Left ventricle myocardium inferior (tissue), 1 donor: ENCODE measurements at places on chromosomes 11 and 22. TPM values are rescaled to one million over a fixed set of nuclear protein-coding genes. Genes with fewer than 3 reads are reported as not detected.

Gene GVQW3
- total RNA-seq: 1.8 TPM

Gene PICK1
- total RNA-seq: 21.1 TPM

Gene SCO2
- total RNA-seq: not detected

Gene NF2
- 38.5 TPM for total RNA-seq

Gene DBX1
- not detected for total RNA-seq

Gene SERPING1
- total RNA-seq: 94.6 TPM

Gene HMOX1
- total RNA-seq: 4.8 TPM

DNA sequence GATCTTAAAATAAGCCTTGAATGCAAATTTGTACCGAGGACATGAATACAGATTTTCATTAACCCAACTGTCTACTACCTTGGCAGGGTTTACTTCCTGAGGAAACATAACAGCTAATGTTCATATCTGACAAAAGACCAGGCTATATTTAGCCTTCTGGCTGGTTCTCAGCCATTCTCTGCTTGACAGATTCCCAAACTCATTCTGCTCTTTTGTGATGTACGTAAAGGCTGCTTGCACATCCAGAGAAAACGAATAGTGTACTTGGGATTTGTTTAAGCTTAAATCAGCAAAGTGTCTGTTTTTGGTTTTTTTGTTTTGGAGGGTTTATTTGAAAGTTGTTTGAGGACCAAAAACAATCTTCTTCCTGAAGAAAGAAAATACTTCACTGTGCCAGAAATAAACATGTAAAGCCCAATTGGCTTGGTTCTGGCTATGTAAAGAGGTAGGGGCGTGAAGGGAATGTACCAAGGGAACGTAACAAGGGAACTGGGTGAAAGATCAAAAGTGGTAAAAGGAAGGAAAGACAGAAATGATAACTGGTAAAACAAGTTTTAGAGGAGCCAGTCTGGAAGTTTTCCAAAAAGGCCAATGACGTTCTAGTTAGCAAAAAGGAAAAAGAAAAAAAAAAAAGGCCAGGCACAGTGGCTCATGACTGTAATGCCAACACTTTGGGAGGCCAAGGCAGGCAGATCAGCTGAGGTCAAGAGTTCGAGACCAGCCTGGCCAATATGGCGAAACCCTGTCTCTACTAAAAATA lies 21.4 kb upstream of the CRTAM start:
- H3K4me3 ChIP-seq: no peak overlapping the region
- DNase-seq: no peak
- no peaks in the 10 kb centered on the region for H3K36me3 ChIP-seq

DNA sequence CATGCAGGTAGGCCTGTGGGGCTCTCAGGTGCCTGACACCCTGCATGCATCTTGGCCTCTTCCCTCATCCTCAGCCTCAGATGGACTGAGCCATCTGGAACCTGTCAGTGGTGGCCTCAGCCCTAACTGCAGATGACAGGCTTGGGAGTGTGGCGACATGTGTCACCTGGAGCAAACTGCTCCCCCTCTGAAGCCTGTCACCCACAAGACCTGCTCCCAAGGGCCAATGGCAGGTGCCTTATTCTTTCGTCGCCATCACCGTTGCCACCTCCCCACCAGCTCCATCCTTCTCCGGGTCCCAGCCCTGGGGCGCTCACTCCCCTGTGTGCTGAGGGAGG lies 3.6 kb upstream of the SEPTIN5 start:
- no peak for DNase-seq
- H3K36me3 ChIP-seq: no peaks in the 10 kb centered on the region
- H3K27ac ChIP-seq: no peak overlapping the region
- peaks cover 29% of the 10 kb centered on the region for H3K4me1 ChIP-seq
- peaks cover 48% of the 10 kb centered on the region for H3K27me3 ChIP-seq

DNA sequence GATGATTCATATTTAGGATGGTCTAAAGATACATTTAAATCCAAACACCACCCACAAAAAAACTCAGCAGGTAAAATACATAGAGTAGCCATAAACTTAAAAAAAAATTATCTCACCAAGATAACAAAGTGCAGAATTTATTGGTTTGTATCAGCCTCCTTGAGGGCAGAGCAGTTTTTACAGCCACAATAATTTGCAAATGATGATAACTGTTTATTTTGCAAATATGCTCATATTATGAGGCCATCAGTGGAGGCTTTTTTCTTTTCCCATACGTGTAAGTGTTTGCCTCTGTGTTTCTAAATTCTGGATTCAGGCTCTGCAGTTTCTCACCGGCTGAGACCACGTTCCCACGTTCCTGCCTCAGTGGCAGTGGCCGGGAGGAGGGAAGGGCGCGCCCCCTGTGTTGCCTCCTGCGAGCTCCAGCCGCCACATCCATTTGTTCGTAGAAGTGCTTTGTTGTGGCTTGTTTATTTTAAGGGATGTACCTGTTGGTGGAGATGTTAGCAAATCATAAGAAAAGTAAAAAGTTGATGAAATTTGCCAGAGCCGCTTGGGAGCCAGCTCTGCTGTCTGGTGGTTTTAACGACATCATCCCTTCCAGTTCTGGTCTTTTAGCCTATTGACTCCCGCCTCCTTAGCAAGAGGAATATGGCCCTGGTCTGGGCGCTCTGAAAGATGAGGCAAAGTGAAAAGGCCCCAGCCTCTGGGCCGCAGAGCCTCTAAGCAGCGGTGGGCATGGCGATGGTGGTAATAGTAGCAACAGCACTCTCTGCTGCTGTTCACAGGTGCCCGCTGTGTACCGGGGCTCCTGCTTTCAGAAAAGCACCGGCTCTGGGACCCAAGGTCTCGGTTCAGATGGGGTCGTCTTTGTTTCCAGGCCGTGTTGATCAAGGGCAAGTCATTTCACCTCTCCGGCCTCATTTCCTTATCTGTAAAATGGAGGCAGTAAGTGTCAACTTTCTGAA lies 66.7 kb upstream of the PPARA start:
- H3K27ac ChIP-seq: peak overlapping the region; percentile 100
- H3K4me3 ChIP-seq: peak overlapping the region; percentile 96
- DNase-seq: peak; percentile 16
- H3K4me1 ChIP-seq: peaks cover 100% of the 10 kb centered on the region

DNA sequence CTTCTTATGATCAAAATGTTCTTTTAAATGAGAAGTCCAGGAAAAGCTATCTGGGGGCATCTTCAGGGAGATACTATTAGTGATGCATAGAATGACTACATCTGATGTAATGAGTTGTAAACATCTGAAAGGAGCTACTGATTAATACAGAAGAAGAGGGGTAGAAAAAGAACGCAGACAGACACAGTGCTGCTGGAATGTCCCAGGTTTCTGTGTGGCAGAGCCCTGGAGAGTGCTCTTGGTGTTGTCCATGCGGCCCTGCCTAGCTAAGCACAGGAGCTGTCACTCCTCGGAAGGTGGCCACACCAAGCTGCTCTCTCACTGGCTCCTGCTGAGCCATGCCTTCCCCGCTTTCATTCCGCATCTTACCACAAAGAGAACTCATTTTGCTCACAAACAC lies 768.8 kb downstream of the OPCML start:
- H3K4me1 ChIP-seq: no peaks in the 10 kb centered on the region
- H3K27me3 ChIP-seq: peaks cover 22% of the 10 kb centered on the region
- no peak overlapping the region for H3K27ac ChIP-seq
- no peak overlapping the region for H3K4me3 ChIP-seq
- DNase-seq: no peak

DNA sequence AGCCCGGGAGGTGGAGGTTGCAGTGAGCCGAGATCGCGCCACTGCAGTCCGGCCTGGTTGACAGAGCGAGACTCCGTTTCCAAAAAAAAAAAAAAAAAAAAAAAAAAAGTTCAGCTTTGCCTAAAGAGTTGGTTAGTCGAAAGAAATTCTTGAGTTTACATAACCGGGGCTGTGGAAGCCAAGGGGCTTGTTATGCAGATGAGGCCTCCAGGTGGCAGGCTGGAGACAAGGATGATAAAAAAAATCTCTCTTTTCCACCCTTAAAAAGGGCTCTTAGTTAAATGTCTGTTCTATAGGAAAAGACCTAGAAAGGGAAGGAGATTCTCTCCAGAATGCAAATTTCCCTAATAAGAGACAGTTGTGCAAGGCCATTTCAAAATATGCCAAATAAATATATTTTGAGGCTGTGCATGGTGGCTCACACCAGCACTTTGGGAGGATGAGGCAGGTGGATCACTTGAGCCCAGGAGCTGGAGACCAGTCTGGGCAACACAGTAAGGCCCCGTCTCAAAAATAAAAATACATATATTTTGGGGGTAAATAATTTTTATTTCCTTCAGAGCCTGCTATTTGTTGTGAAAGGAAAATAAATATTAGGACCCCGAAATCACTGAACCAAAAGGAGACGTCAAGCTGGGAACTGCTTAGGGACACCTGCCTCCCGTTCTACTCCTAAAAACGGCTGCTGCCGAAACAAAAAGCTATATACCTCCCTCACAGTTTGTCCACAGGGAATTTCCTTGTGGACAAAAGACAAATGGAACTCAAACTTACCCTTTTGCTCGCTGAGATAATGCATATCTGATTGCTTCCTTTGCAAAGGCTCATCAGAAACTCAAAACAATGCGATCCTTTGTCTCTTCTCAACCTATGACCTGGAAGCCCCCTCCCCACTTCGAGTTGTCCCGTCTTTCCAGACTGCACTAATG lies 2.4 kb upstream of the IFITM2 start:
- DNase-seq: peak; percentile 68
- H3K4me3 ChIP-seq: no peak overlapping the region
- peaks cover 52% of the 10 kb centered on the region for H3K4me1 ChIP-seq
- no peaks in the 10 kb centered on the region for H3K36me3 ChIP-seq

GRCh38 chr11:44775985-44776446 lies 49.3 kb downstream of the TSPAN18 start:
- H3K27ac ChIP-seq: peak overlapping the region; percentile 89
- H3K27me3 ChIP-seq: no peaks in the 10 kb centered on the region
- no peak overlapping the region for H3K4me3 ChIP-seq
- peak; percentile 33 for DNase-seq
- H3K36me3 ChIP-seq: no peaks in the 10 kb centered on the region

GRCh38 chr11:105899772-105900171 lies 122.3 kb downstream of the MSANTD4 start:
- no peak overlapping the region for H3K27ac ChIP-seq
- H3K4me1 ChIP-seq: no peaks in the 10 kb centered on the region
- no peaks in the 10 kb centered on the region for H3K36me3 ChIP-seq
- H3K27me3 ChIP-seq: no peaks in the 10 kb centered on the region
- H3K4me3 ChIP-seq: no peak overlapping the region

- peaks cover 82% of the 10 kb centered on the region for H3K4me1 ChIP-seq
- H3K27me3 ChIP-seq: peaks cover 21% of the 10 kb centered on the region
- peak overlapping the region; percentile 85 for H3K27ac ChIP-seq
Measured at GRCh38 chr11:1750840-1751530, 590 bp upstream of the IFITM10 start.

- H3K27ac ChIP-seq: no peak overlapping the region
- H3K4me3 ChIP-seq: peak overlapping the region; percentile 57
- H3K36me3 ChIP-seq: no peaks in the 10 kb centered on the region
- H3K27me3 ChIP-seq: no peaks in the 10 kb centered on the region
Measured at GRCh38 chr22:26756675-26757293, 99.4 kb downstream of the MIAT start.

DNA sequence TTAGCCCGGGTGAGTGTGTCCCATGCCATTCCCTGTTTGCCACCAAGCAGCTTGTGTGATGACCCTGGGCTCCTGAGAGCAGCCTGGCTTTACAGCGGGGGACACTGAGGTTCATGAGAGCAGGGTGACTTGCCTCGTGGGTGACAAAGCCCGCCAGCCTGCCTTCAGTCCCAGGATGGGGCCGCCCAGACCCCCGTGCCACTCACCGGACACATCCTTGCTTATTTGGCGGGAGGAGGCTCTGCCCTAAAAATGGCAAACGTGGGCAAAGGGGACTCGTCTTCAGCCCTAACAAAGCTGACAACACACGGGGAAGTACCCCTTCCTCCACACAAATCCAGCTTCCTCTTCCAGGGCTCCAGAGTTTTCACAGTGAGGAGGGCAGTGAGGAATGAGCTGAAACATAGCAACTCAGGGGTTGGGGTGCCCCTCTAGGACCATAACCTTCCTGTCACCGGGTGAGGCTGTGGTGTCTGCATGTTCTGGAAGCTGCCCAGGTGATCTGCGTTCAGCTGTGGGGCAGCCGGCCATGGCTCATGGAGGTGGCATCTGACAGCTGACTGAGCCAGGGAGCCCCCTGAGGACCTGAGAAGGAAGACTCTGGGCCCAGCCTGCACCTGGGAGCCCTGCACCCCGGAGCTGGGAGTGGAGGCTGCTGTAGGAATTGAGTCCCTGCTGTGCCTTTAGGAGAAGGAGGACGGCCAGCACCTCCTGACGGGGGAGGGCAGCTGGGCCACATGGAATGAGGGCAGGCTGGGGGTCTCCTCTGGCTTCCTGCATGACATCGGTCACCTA lies 16.7 kb downstream of the RIBC2 start:
- no peaks in the 10 kb centered on the region for H3K27me3 ChIP-seq
- DNase-seq: no peak
- H3K27ac ChIP-seq: no peak overlapping the region
- no peaks in the 10 kb centered on the region for H3K36me3 ChIP-seq

GRCh38 chr11:56876621-56877275 lies 112.0 kb upstream of the OR5AK2 start:
- H3K27ac ChIP-seq: peak overlapping the region; percentile 56
- DNase-seq: no peak
- H3K4me1 ChIP-seq: no peaks in the 10 kb centered on the region
- H3K4me3 ChIP-seq: no peak overlapping the region
- H3K36me3 ChIP-seq: no peaks in the 10 kb centered on the region
- no peaks in the 10 kb centered on the region for H3K27me3 ChIP-seq

- H3K4me1 ChIP-seq: peaks cover 12% of the 10 kb centered on the region
- DNase-seq: no peak
- peaks cover 38% of the 10 kb centered on the region for H3K36me3 ChIP-seq
- no peaks in the 10 kb centered on the region for H3K27me3 ChIP-seq
- H3K4me3 ChIP-seq: no peak overlapping the region
- H3K27ac ChIP-seq: no peak overlapping the region
Measured at GRCh38 chr22:31477329-31477728, 12.3 kb downstream of the EIF4ENIF1 start.

GRCh38 chr22:29992341-29993275 lies 87.7 kb upstream of the HORMAD2 start:
- no peak overlapping the region for H3K4me3 ChIP-seq
- DNase-seq: no peak
- H3K36me3 ChIP-seq: peaks cover 39% of the 10 kb centered on the region
- H3K27me3 ChIP-seq: no peaks in the 10 kb centered on the region
- H3K4me1 ChIP-seq: peaks cover 23% of the 10 kb centered on the region
- no peak overlapping the region for H3K27ac ChIP-seq

- peaks cover 61% of the 10 kb centered on the region for H3K27me3 ChIP-seq
- DNase-seq: no peak
- H3K27ac ChIP-seq: no peak overlapping the region
- H3K4me1 ChIP-seq: no peaks in the 10 kb centered on the region
- H3K36me3 ChIP-seq: no peaks in the 10 kb centered on the region
Measured at GRCh38 chr11:71332046-71332445, 79.7 kb upstream of the SHANK2 start.

DNA sequence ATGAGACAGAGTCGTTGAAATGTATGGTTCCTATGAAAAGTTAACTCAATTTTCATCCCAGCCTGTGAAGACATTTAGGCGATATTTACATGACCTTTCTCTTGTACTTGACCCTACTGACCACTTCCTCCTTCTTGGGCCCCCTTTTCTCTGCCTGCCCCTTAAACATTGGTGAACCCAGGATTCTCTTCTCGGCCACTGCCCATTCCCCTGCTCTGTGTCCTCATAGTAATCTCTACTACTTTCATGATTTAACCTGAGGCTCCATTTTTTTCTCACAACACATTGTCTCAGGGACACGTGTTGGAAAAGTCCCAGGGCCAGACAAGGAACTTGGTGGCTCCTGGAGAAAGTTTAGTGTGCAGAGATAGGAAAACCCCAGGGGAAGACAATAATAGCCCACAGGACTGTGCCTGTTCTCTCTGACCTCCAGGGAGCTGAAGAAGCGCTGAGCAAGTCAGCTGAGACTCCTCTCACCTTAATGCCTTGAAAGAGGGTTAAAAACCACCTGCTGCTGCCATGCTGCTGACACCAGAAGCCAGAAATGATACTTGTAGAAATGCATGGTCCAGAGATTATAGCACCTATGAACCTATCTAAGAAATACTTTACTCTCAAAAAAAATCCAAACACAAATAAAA lies 42.5 kb upstream of the SPATA19 start:
- H3K4me3 ChIP-seq: no peak overlapping the region
- no peaks in the 10 kb centered on the region for H3K36me3 ChIP-seq
- H3K27ac ChIP-seq: no peak overlapping the region
